Activated T-cell treated with anti-CD3 and anti-CD28 coated beads, Interleukin-2, amount 50 U/mL, for 4 hours (primary cell): ENCODE measurements at places on chromosomes 12 and 14.

DNA sequence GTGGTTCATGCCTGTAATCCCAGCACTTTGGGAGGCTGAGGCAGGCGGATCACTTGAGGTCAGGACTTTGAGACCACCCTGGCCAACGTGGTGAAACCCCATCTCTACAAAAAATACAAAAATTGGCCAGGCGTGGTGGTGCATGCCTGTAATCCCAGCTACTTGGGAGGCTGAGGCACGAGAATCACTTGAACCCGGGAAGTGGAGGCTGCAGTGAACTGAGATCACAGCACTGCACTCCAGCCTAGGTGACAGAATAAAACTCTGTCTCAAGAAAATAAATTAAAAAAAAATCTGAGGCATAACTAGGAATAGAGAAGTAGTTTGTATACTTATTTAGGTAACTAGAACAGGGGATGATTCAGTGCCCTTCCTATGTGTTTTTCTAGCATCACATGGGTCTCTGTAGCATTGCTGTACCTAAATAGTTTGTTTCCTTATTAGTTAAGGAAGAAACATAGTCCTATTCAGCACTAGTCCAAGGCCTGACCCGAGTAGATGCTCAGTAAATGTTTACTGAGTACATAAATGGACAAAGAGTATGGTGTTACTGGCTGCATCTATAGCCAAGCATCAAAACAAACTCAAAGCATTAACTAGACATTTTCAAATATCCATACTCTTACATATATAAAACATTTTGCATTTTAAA lies 21.7 kb downstream of the TAOK3 start:
- DNase-seq = no peak

DNA sequence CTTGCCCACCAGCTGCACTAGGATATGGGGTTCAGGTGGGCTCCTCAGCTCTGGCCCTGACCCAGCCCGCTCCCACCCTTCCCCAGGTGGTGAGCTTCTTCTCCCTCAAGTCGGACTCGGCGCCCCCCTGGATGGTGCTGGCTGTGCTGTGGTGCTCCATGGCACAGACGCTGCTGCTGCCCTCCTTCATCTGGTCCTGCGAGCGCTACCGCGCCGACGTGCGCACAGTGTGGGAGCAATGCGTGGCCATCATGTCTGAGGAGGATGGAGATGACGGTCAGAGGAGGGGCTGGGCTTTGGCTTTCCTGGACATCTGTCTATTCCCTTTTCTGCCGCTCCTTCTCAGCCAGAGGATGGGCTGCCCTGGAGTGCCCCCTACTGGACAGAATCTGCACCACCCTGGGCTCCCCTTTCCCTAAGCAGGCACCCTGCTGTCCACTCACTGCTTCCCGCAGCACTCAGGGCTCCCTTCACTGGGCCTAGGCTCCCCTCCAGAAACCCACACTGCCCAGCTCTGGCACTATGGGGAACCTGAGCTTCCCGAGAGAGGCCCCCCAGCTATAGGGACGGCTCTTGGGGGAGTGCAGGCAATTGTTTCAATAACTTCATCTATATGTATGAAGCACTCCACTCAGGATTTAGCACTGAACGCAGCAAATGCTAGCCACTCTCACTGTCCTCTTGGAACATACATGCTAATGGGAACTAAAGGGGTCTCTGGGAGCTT lies 2.6 kb upstream of the P3H3 start:
- DNase-seq = peak; percentile 84

GRCh38 chr12:7512553-7512952 lies 9.0 kb upstream of the CD163 start:
- no peak for DNase-seq

- no peak for DNase-seq
Observed at GRCh38 chr12:212715-213526, 1.0 kb downstream of the SLC6A12 start.

GRCh38 chr12:42094277-42094676 lies 50.4 kb downstream of the GXYLT1 start:
- DNase-seq = peak; percentile 9

DNA sequence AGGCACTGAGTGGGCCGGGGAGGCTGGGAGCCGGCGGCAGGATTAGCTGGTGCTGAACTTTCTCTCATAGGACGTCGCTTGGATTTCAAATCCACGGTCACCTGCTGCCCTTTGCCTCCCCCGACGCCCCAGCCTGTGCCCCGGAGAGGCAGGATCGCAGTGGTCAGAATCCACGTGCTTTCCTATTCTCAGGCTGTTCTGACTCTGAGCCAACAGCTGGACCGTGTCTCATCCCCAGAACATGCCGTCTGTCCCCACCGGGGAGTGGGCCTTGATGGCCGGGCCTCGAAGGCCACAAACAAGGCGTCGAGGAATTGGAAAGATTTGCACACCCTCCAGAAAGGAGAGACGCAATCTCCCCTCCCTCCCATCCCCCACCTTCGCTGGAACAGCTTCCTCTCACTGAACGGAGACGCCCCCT lies 18.5 kb upstream of the MLXIP start:
- no peak for DNase-seq

DNA sequence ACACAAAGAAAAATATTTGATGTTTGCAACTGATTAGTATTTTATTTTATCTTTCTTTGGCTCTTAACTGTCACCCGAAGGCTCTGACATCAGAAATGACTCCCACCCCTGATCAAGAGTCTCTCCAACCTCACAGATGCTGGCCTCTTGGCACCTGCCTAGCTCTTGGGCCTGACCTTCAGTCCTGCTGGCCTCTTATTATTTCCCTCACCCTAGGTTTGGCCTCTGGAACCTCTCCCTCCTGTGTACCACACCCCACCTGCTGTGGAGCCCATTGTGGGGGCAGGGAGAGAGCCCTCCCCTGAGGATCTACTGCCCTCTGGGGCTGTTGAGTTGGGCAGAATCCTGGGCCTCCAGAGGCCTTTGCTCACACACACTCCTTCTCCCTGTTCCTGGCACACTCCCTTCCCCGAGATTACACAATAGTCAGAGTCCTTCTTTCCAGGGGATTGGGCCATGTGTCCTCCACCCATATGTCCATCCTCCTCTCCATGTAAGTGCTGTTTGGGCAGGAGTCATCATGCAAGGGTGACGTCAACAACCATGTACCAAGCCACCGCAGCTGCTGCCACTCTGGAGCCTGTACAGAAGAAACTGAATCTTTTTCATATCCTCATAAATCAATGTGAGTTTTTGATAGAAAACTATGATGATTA lies 124.3 kb downstream of the RASSF9 start:
- DNase-seq = no peak

- no peak for DNase-seq
Observed at GRCh38 chr14:88614218-88614907, 51.5 kb downstream of the ZC3H14 start.

- DNase-seq = no peak
Observed at GRCh38 chr12:65081496-65081895, 39.6 kb downstream of the WIF1 start.

GRCh38 chr14:59483819-59484638 lies at the start of the genes JKAMP and L3HYPDH:
Gene JKAMP, plus strand, starts transcription at chr14:59484517. Its CDS starts 73 bp downstream, at chr14:59484590.
Gene L3HYPDH, minus strand, starts transcription at chr14:59484408. Its CDS starts 92 bp downstream, at chr14:59484316.
- peak; percentile 99 for DNase-seq

- no peak for DNase-seq
Observed at GRCh38 chr14:64940336-64940910, 2.1 kb downstream of the GPX2 start.

DNA sequence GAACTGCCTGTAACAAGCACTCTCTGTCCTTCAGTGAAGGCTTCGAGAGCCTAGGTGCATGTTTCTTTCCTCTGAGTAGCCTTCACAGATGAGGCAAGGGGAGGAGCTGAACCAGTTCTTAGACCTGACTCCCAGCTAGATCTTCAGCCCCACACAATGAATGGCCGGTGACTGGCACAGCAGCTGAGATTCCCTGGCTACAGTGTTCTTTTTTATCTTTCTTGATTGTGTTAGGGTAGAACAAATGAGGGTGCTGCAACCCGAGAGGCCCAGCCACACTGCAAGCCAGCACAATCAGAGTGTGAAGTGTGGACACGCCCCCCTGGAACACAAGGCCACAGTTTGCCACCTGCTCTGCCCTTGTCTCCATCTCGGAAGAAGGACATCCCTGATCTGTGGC lies 19.1 kb upstream of the COL2A1 start:
- no peak for DNase-seq
